Kidney (tissue), 22 donors: ENCODE measurements at places on chromosomes 13 and 19. TPM values are rescaled to one million over a fixed set of nuclear protein-coding genes. Genes with fewer than 3 reads are reported as not detected.

The NOTCH3 gene
- polyA plus RNA-seq = 15.1 TPM

The TPTE2 gene
- not detected for polyA plus RNA-seq

GRCh38 chr13:113159701-113160100 is 1.3 kb downstream of the PROZ start:
- DNase-seq = no peak

- no peak for DNase-seq
Observed at GRCh38 chr19:29624489-29625185, 18.6 kb downstream of the POP4 start.

- no peak for DNase-seq
Observed at GRCh38 chr19:16035601-16036297, 40.5 kb upstream of the TPM4 start.

The ZNF728 gene
- polyA plus RNA-seq = not detected

GRCh38 chr13:34207872-34208271 is 389.9 kb downstream of the RFC3 start:
- no peak for DNase-seq

GRCh38 chr13:35720690-35721554 is 244.4 kb upstream of the MAB21L1 start:
- DNase-seq = peak; percentile 77
